SK-N-SH (cell line): ENCODE measurements at places on chromosomes 13 and 19. TPM values are rescaled to one million over a fixed set of nuclear protein-coding genes. Genes with fewer than 3 reads are reported as not detected.
A peak's percentile ranks its signal among the peaks of the same experiment; 100 is the strongest.

Gene ADAMTSL5
- polyA plus RNA-seq: 5.7 and 6.3 TPM in 2 replicates

DNA sequence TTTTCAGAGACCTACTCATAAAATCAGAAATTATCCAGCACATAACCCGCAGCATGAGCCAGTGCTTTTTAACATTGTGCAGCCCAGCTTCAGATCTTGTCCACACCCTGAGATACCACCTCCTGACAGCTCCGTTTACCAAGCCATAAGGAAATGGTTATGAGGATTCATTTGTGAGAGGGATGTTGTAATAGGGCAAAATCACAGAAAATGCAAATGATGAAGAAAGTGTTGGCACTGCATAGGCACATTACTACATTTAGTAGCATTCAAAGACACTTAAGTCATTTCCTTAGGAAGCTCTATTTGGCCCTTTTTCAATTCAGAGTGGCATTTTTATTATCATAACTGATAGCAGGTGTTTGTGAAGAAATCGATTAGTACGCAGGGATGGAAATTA, 277.5 kb downstream of the DNAJC15 start:
- no peaks in the 10 kb centered on the region for H3K36me3 ChIP-seq
- no peak for DNase-seq
- H3K27me3 ChIP-seq: no peaks in the 10 kb centered on the region
- H3K4me1 ChIP-seq: peaks cover 13% of the 10 kb centered on the region

Gene FAM216B
- polyA plus RNA-seq: not detected in 2 replicates

Gene OR2Z1
- polyA plus RNA-seq: not detected in 2 replicates

DNA sequence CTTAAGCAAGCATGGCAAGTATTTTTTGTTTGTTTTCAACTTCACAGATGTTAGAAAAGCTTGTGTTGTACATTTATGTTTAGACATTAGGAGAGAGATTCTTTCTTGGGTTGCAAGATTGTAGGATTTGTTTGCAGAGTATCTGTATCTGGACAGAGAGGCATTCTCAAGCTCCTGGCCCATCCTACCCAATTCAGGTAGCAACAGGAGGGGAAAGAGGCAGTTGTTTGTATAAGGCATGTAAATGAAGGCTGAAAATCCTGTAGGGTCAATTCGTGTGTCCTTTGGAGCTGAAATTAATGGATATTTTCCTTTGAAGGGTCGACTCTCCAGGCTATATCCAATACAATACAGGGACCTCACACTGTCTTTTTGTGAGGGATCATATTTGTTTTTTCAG, 147.3 kb downstream of the KCNRG start:
- H3K27ac ChIP-seq: no peak overlapping the region
- DNase-seq: no peak
- H3K27me3 ChIP-seq: no peaks in the 10 kb centered on the region
- H3K4me3 ChIP-seq: no peak overlapping the region
- no peaks in the 10 kb centered on the region for H3K4me1 ChIP-seq

DNA sequence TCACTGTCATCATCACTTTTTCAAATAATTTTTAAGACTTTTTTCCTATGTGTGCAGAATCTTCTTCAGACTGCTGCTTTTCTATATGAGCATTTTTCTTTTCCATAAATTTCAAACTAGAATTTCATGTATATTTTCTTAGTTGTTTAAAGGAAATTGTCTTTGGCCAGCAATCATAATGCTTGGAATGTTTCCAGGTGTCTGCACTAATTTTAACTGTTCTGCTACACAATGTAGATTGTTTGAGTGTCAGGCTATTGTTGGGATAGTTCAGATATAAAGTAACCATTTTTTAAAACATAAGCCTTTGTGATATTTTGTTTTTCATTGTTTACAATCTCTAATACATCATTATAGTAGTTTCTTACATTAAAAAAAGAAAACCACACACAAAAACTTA, 1418.5 kb downstream of the EFNB2 start:
- H3K36me3 ChIP-seq: no peaks in the 10 kb centered on the region
- H3K27ac ChIP-seq: no peak overlapping the region
- H3K27me3 ChIP-seq: no peaks in the 10 kb centered on the region
- no peaks in the 10 kb centered on the region for H3K4me1 ChIP-seq
- DNase-seq: no peak

- DNase-seq: peak; percentile 10
- no peaks in the 10 kb centered on the region for H3K27me3 ChIP-seq
- no peak overlapping the region for H3K27ac ChIP-seq
- H3K4me3 ChIP-seq: no peak overlapping the region
Observed at GRCh38 chr19:45376045-45376724, 5.8 kb upstream of the ERCC2 start.

GRCh38 chr19:28727480-28728159, 485.3 kb downstream of the UQCRFS1 start:
- H3K4me1 ChIP-seq: no peaks in the 10 kb centered on the region
- H3K36me3 ChIP-seq: no peaks in the 10 kb centered on the region
- no peak overlapping the region for H3K27ac ChIP-seq

DNA sequence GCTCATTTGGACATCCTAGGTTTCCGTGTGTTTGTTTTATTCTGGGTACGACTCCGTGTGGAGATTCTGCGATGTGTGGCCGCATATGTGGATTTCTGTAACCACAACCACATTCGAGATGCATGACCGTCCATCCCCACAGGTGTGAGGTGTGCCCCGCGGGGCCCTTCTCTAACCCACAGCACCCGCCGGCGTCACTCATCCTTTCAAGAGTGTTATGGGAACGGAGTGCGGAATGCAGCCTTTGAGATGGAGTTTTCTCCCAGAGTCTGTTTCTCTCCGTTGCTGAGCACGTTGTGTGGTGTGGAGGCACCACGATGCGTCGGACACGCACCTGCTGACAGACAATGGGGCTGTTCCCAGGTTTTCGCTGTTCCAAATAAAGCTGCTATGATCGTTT, 40.0 kb downstream of the C13orf46 start:
- DNase-seq: no peak
- peaks cover 37% of the 10 kb centered on the region; the same call in 1 of the 2 replicates for H3K4me1 ChIP-seq
- H3K4me3 ChIP-seq: no peak overlapping the region
- no peaks in the 10 kb centered on the region for H3K27me3 ChIP-seq

GRCh38 chr13:64640002-64640401, 2590.1 kb downstream of the PCDH9 start:
- no peak for DNase-seq
- no peaks in the 10 kb centered on the region for H3K27me3 ChIP-seq
- no peaks in the 10 kb centered on the region for H3K4me1 ChIP-seq
- H3K36me3 ChIP-seq: no peaks in the 10 kb centered on the region
- H3K27ac ChIP-seq: no peak overlapping the region

GRCh38 chr13:43528992-43529391, 257.8 kb downstream of the ENOX1 start:
- no peaks in the 10 kb centered on the region for H3K36me3 ChIP-seq
- DNase-seq: no peak
- H3K4me1 ChIP-seq: no peaks in the 10 kb centered on the region
- H3K27ac ChIP-seq: no peak overlapping the region
- no peak overlapping the region for H3K4me3 ChIP-seq

GRCh38 chr13:35107535-35107934, 165.5 kb downstream of the NBEA start:
- H3K27ac ChIP-seq: no peak overlapping the region
- DNase-seq: no peak
- no peak overlapping the region for H3K4me3 ChIP-seq
- H3K4me1 ChIP-seq: no peaks in the 10 kb centered on the region

Gene STOML3
- not detected in 2 replicates for polyA plus RNA-seq

Gene MYO1F
- 0.24 and 0.51 TPM in 2 replicates for polyA plus RNA-seq

GRCh38 chr19:1214862-1215731, 9.5 kb downstream of the STK11 start:
- peaks cover 39% of the 10 kb centered on the region for H3K4me1 ChIP-seq
- H3K4me3 ChIP-seq: peak overlapping the region; percentile 33; the same call in 1 of the 2 replicates
- H3K27me3 ChIP-seq: no peaks in the 10 kb centered on the region
- peak overlapping the region; percentile 92 for H3K27ac ChIP-seq

Gene PCDH17
- polyA plus RNA-seq: 0.13 and 0.21 TPM in 2 replicates

Gene LHB
- 0.13 and 0.23 TPM in 2 replicates for polyA plus RNA-seq

- no peak overlapping the region; the same call in 1 of the 2 replicates for H3K4me3 ChIP-seq
- peaks cover 12% of the 10 kb centered on the region; the same call in 1 of the 2 replicates for H3K36me3 ChIP-seq
- H3K27me3 ChIP-seq: no peaks in the 10 kb centered on the region
- no peak overlapping the region for H3K27ac ChIP-seq
- no peaks in the 10 kb centered on the region for H3K4me1 ChIP-seq
- DNase-seq: no peak
Observed at GRCh38 chr13:48319531-48320398, 16.2 kb downstream of the RB1 start.

- no peaks in the 10 kb centered on the region for H3K36me3 ChIP-seq
- no peak for DNase-seq
- H3K4me3 ChIP-seq: no peak overlapping the region
- peaks cover 56% of the 10 kb centered on the region for H3K27me3 ChIP-seq
- H3K27ac ChIP-seq: no peak overlapping the region
- H3K4me1 ChIP-seq: no peaks in the 10 kb centered on the region
Observed at GRCh38 chr19:41166944-41167804, 25.8 kb upstream of the CYP2S1 start.
